ENCODE measurements at places on chromosomes 3 and 15.

DNA sequence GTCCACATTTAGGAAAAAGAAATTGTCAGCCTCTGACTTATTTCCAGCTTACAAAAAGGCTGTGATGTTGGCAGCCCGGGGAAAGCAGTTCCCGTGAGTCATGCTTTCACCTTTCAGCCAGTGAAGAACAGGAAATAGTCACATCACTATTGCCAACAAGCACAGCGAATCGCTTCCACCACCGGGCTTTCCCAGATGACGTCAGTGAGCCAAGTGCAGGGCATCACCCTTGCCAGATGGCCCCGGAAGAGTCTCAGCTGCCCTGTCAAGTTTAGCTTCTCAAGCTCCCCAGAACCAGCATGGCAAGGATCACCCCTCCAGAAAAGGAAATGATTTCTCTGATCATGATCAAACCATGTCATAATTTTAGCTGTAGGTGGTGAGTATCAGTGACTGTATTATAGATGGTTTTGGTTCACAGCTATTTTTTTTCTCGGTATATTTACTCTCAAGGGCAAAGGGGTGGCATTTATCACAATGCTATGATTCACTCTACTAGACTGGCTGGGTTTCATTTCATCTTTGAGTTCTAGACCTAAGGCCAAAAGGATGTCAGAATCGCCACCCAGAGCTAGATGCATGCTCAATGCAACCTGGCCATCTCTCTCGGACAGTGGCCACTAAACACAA is 32.9 kb downstream of the B3GNT5 start:
- DNase-seq, result peak; percentile 98

GRCh38 chr3:168858327-168858726 is 762.6 kb upstream of the GOLIM4 start:
- no peak for DNase-seq

DNA sequence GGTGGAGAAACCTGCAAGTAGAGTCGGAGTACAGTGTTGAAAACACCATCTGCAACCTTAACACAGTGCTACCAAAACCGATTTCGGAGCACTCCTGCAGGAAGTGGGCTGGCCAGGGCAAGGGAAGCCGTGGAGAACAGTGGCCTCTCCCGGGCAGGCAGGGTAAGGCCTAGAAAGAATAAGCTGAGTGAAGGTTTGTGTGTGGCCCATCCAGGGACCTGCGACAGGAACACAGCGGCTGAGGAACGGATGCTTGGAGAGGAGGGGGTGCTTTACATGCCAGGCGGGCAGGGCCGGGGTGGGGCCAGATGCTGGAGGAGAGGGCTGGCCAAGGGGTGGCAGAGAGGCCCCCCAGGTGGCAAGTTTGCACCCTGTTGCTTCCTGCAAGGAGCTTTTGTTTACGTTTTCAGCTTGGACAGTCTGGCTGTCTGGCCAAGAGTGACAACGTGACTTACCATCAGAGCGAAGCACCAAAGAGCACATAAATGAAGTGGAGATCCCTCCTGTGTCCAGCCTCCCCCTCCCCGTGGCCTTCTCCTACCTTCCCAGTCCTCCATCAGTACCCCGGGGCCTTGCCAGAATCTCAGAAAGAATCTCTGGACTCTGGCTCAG is 156.5 kb downstream of the PGPEP1L start:
- DNase-seq, result peak; percentile 64

DNA sequence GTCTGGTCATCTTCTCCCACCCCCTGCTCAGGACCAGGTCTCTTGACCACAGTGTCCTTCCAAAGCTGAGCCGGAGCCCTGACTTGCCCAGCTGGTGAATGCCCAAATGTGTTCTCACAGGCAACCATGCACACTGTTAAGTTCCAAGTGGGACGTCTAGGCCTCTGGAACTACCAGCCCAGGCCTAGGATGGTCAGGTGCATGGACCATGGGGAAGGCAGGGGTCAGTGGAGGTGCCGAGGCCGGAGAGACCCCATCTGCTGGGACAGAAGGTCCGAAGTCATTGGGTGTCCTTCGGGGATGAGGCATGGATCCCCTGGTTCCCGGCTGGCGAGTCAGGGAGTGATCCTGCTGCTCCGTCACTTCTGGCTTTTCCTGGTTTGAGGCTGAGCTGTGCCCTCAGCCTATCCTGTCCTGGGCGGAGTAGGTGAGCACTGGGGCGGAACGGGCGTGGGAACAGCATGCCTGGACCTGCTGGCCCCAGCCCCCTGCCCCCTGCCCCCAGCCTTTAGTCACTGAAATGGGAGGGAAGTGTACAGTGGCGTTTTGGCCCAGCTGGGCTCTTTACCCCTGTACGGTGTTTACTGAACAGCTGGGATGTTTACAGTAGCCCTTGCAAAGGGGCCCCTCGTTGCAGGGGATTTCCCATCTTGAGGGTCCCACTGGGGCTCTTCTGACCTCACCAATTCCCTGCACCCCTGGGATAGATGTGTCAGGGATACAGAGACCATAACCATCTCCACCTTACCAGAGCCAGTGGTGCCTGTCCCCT is 12.1 kb downstream of the SEMA3F start:
- DNase-seq, result no peak

DNA sequence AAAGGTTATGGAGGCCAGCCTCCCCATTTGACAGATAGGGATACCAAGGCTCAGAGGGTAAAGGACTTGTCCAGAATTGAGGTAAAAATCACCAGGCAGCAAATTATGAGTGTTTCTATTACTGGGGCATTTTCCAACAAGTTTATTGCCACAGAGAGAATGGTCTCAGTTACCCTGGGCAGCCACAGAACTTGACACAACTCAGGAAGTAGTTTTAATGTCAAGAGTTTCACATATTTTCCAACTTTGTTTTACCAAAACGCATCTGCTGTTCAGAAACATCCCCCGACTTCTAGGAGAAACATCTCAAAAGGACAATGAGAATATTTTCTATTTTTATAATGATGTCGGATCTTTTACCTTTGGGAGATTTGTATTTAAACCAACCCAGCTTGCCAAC is 107.5 kb upstream of the MRPS22 start:
- DNase-seq, result peak; percentile 63

GRCh38 chr3:71927505-71928066 is 142.6 kb upstream of the PROK2 start:
- DNase-seq, result no peak

Data from fibroblast of gingiva (primary cell).